ENCODE measurements at places on chromosomes 12 and 14.

DNA sequence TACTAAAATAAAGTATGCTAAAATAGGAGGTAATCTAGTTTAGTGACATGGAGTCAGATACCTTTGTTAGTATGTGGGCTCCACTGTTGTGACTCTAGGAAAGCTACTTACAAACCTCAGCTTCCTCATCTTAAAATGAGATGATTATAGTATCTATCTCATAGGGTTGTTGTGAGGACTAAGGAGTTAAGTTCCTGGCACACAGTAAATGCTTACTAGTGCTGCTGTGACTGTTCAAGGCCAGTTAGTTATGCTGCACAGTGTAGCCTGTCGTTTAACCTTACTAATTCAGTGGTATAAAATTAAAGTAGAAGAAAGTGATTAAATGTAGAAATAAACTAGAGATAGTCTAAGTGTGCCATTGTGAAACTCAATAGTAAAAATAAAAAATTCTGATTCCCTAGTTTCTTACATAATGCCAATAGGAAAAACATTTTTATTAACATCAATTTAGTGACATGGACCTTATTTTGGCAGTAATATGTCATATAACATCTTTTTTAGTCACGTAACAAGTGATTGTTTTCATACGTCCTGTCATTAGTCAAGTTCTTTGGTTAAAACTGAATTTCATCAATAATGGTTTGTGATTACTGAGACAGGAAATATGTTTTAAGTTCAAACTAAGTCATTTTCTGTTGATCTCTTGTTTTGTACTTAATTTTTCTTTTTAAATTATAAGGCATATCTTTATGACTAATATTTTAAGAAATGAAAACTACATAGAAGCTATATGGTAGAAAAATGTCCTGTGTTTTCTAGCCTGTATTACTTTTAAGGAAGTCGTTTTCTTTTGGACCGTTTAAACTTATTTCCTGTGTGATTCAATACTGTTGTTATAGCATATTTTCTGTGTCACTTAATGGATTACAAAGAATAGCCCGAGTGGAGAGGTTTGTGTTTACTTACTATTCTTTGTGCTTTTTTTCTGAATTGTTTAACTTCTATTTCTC is 74.0 kb downstream of the PCNX1 start:
- no peak for DNase-seq

DNA sequence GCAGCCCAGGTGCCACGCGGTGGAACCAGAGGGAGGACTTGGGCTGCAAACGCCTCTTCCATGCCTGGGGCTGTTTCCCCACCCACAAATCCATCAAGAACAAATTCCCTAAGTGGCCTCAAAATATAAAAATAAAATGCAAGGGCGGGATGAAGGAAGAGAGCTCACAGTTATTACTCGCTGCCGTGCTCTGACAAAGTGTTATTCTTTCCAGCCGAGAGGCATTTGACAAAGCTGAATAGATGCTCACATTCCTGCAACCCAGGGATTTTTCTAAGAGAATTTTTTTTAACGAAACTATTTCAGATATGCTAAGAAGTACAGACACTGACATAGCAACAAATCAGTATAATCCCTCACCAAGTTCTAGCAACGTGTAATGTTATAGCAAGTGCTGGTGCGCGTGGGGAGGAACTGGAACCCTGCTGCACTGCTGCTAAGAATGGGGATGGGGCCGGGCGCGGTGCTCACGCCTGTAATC is 70.7 kb downstream of the SCARB1 start:
- no peak for DNase-seq

GRCh38 chr12:64392221-64392620 is 1.7 kb upstream of the C12orf56 start:
- no peak for DNase-seq

- no peak for DNase-seq
These were observed 120.0 kb downstream of the RBM19 start for GRCh38 chr12:113845900-113846674.

- DNase-seq: no peak
These were observed 21.5 kb upstream of the ALDH2 start for GRCh38 chr12:111745211-111745610.

DNA sequence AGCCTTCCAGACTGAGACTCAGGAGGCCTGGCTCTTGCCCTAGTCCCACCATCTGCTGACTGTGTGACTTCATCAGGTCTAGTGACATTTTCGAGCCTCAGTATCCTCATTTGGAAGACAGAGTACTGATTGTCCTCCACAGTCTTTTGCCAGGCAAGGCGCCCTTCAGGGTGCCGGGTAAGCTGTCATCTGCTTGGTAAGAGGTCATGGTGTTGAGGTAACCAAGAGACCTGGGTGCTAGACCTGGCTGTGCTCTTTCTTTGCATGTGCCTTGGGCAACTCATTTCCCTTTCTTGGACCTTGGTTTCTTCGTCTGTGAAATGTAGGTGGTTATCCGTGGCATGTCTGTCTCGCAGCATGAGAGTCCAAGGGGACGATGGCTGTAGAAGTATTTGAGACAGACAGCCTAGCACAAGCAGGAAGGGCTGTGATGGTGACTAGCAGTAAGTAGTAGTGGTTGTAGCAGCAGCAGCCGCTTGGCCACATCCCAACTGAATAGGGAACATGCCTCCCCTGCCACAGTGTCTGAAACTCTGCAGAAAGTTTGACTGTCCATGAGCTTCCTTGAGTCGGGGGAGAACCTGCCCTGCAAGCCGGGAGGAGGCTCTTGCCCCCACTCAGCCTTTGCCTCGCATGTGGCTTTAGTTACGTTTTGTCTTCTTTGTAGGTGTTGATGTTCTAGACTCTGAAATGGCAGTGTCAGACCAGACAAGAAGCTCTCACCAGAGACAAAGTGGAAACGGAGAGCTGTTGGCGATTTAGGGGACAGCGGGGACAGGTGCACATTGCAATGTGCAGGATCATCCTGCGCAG is 40.3 kb downstream of the EVL start:
- DNase-seq: peak; percentile 13

DNA sequence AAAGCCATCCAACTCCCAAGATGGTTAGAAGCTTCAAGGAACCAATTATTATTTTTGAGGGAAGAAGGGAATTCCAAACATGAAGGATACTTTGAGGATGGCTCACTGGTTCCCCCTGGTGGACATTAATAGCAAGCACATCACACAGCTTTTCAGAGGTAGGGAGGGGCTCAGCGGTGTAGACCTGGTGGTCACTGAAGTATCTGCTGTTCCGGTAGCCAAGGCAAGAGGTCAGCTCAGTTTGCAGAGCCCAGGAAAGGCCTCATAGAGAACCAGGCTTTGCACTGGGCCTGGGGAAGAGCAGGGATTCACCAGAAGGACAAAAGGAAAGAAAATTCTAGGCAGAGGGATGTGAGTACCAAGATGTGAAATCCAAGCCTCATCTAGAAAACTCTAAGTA is 118.7 kb downstream of the KSR2 start:
- DNase-seq: peak; percentile 21

DNA sequence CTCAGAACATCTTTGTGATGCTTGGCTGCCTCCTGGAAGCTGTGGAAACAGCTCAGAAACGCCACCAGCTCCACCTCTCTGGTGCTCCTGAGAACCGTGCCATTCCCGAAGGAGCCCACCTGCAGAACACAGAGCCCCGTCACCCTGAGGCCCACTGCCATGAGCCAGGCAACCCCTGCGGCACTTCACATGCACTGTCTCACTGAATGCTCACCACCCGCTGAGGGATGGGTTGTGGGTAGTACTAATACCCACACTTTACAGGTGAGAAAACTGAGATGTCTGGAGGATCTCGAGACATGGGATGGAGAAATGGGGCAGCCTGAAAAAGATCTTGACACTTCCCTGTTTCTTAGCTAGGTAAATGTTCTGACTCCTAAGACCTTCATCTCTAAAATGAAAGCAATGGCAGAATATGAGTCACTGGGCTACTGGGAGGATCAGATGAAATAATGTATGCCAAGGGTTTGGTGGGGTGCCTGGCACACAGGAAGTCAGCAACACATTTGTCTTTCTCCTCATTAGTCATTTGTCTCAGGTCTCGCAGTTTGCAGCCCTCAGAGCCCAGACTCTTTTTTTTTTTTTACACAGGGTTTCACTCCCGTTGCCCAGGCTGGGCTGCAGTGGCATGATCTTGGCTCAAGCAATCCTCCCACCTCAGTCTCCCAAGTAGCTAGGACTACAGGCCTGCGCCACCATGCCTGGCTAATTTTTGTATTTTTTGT is 5.3 kb downstream of the OASL start:
- DNase-seq: no peak

- DNase-seq: no peak
These were observed 75.9 kb downstream of the TMTC1 start for GRCh38 chr12:29707846-29708245.

DNA sequence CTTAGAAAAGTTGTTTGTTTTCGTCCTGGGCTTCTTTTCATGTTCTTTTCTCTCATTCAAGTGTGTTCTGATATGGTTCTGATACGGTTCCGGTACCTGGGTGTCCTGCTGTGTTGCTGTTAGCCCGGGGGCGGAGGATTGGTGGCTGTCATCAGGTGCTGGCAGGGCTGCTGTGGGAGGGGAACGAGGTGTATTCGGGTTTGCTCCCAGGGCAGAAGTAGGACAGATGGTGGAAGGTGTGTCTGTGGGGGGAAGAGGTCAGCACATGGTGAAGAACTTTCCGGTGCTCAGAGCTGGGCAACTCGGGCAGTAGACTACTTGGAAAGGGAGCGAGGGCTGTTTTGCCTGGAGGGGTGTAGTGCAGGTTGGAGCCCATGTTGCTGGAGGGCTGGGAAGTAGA is 70.2 kb downstream of the SLC25A47 start:
- no peak for DNase-seq

DNA sequence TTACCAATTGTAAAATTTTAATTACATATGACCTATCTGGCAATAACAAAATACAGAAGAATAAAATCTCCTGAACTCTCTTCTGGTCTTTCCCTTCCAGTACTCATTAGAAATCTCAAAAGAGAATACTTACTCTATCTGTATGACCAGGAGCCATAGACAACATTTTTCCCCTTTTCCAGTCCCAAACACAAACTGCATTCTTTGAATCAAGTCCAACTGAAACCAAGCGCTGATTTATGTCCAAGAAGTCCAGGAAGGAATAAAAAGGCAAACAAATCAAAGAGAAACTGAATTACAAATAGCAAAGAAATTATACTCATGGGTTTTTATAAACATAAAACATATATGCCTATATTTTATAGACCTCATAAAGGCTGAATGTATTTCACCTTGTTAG is 46.7 kb downstream of the EML5 start:
- DNase-seq: no peak

DNA sequence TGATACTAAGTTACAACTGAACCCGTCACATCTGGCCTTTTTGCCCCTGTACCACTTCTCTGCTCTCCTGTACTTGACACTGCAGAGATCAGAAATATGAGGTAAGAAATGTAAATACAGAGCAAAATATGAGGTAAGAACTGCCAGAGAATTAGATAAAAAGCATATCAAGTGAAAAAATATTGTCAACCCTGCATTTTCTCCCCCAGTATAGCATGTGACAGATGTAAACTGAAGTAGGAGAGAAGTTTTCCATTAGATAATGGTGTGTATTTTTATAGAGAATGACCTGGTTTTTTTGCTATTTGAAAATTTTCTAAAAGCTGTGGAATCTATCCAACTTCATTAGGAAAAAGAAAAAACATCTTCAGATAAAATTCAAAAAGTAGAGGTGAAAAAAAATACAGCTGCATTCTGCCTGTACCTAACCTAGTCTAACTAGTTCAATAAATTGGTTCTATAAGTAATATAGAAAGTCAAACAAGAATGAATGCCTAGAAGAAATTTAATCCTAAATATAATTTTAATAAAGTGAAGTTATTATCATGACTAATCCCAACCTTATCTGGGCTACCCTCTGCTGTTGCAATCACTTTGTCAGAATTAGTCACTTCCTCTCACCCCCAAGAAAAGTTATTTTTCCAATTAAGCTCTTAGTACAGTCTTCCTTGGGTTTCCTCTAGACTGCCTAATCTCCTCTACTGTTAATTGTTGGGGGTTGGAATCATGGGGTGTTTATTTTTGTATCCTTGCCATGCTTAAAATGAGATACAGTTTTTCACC is 210.0 kb downstream of the RASSF9 start:
- DNase-seq: no peak

GRCh38 chr12:24228371-24228770 is 278.9 kb upstream of the SOX5 start:
- DNase-seq: no peak

GRCh38 chr12:106984588-106985137 is 2.3 kb downstream of the MTERF2 start:
- no peak for DNase-seq

DNA sequence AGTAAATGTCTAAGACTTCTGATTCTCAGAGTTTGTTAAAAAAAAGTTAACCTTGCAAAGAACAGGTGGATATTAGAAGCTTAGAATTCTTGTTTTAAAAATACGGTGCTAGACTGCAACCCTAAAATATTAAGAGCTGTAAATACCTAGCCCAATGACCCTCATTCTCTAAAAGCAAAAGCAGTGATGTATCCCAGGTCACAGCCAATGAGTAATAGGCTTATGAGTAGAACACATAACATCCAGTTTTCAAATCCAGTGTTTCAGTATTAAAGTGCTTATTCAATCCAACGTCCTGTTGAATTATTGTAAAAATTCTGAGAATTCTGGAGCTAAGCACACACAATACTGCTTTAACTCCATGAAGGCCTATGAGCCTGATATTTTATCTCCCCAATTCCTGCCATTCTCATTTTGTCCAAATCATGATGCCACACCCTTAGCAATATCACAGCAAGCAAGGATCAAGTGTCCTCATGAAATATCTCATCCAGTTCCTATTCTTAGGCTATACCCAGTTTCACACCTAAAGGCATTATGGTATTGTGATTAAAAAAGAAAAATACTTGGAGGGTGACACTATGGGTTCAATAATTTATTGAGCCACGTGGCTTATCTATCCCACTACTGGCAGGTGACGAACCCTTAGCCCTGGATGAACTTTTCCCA is 15.3 kb upstream of the ARID4A start:
- no peak for DNase-seq

Data from midbrain (tissue), 1 donor.